Fibroblast of villous mesenchyme (primary cell): ENCODE measurements at places on chromosomes 1 and 21. TPM values are rescaled to one million over a fixed set of nuclear protein-coding genes. Genes with fewer than 3 reads are reported as not detected.

Gene KCNT2
- total RNA-seq: 3.2 and 7.3 TPM in 2 replicates

Gene TNFRSF9
- total RNA-seq: 0.32 and 0.43 TPM in 2 replicates

Gene SAMSN1
- total RNA-seq: 0.86 TPM in 1 of 2 replicates, not detected in the other

Gene SELE
- total RNA-seq: not detected in 2 replicates

DNA sequence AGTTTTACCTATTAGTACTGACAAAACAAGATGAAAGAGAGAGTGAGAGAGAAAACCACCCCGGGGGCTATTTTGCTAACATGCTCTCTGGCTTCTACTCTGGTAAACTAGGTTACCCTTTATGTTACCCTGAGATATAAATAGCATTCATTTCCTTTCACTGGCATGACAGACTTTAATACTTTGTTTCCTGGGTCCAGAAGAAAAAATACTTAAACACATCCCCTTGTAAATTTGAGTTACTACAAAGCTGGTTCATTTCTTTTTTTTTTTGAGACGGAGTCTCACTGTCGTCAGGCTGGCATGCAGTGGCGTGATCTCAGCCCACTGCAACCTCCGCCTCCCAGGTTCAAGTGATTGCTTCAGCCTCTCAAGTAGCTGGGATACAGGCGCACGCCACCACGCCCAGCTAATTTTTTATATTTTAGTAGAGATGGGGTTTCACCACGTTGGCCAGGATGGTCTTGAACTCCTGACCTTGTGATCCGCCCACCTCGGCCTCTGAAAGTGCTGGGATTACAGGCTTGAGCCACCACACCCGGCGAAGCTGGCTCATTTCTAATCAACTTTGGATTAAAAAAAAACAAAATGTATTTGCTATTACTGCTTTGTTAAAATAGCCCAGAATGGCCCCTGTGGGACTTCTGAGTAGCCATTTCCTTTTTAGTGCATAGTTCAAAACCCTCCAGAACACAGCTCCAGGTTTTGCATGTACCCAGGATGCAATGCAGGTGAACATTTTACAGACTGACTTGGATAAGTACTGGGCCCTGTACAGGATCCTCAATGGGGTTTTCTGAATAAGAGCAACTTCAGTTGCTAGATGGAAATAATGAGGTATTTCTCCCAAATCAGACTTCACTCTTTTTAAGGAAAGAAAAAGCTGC, 20.6 kb downstream of the INPP5B start:
- DNase-seq: no peak
